Fibroblast of upper back skin (primary cell): ENCODE measurements at places on chromosomes 13 and 19.
A peak's percentile ranks its signal among the peaks of the same experiment; 100 is the strongest.

DNA sequence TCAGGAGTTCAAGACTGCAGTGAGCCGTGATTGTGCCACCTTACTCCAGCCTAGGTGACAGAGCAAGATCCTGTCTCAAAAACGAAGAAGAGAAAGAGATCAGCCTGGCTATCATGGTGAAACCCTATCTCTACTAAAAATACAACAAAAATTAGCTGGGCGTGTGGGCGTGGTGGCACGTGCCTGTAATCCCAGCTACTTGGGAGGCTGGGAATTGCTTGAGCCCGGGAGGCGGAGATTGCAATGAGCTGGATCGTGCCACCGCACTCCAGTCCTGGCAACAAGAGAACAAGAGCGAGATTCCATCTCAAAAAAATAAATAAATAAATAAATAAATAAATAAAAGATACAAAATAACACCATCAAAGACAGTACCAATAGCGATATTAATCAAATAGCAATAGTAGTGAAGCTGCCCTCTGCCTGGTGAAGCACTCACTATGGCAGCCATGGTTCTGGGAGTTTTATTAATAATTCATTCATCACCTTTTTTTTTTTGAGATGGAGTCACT, 53.9 kb downstream of the NFIC start:
- DNase-seq: no peak

- peak; percentile 17 for DNase-seq
Observed at GRCh38 chr13:25267715-25268114, 19.6 kb downstream of the MTMR6 start.

GRCh38 chr19:8396563-8397203, 6.5 kb downstream of the RAB11B start:
- DNase-seq: peak; percentile 39

DNA sequence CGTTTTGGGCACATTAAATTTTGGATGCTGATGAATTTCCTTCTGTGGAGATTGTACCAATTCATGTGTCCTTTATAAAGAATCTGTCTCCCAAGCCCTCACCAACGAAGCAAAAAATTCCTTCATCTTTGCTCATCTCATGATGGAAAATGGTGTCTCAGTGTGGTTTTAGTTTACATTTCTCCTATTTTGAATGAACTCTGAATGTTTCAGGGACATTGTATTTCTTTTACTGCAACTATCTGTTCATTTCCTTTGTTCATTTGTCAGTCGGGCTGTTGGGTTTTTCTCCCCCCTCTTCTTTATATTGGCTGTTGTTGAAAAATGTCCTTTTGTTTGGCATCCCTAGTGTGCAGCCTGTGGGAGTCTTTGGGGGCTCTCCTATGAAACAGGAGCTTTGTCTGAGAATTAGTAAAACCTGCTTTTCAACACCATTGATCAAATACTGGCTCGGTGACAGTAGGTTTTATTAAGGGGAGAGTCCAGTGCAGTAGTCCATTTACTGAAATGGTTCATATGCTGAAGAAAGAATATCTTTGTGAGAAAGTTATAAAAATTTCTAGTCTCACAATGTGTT, 91.3 kb upstream of the C1QTNF9B start:
- peak; percentile 47 for DNase-seq

- DNase-seq: no peak
Observed at GRCh38 chr13:111398196-111398595, 77.8 kb downstream of the TEX29 start.

GRCh38 chr19:52542984-52543664, 15.7 kb downstream of the ZNF808 start:
- DNase-seq: no peak
